Activated T-helper 1 cell treated with Interleukin-2 at 50 U/mL for 16 hours (primary cell): ENCODE measurements at places on chromosomes 5 and 9.

DNA sequence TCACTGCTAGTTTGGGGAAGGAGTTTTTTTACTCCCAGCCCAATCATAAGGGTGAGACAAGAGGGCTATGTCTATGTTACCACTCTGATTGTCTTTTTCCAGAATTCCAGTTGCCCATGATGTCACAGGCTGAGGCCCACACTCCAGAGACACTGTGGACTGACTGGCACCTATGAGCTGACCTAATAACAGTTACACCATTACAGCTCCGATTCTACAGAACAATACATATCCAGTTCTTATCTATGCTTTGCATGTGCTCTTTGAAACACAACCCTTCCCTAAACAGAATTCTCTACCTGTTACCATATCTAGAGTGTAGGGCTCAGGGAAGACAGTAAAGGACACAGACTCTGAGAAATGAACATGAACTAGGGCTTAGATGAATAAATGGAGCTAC lies 45.7 kb upstream of the ALDOB start:
- no peak for DNase-seq

GRCh38 chr5:17150531-17150930 lies 66.9 kb upstream of the BASP1 start:
- no peak for DNase-seq

GRCh38 chr9:37905776-37906175 lies 1.8 kb upstream of the SLC25A51 start:
- DNase-seq: no peak

- DNase-seq: no peak
Observed at GRCh38 chr9:4386819-4387218, 87.0 kb upstream of the GLIS3 start.

DNA sequence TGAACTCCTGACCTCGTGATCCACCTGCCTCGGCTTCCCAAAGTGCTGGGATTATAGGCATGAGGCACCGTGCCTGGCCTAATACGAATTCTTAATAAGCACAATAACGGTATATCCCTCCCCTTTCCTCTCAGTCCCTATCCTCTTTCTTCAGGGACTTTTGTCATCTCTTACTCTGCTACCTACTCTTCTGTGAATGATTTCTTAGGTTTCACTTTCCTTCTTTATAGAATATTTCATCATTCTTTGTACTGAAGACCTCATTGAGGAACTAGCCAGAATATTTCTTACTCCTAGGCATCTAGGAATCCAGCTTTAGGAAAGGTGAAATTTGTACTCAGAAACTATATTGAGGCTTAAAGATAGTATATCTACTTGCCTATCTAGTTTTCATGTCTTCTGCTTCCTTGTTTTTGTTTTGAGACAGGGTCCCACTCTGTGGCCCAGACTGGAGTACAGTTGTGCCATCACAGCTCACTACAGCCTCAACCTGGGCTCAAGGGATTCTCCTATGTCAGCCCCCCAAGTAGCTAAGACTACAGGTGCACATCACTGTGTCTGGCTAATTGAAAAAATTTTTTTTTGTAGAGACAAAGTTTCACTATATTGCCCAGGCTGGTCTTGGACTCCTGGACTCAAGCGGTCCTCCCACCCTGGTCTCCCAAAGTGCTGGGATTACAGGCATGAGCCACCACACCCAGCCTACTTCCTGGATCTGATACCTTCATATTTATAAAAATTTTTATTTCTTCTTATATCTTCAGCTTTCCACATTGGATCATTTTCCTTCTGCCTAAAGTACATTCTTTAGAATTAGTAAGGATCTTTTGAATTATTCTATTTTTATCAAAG lies 69.7 kb downstream of the GPBP1 start:
- DNase-seq: no peak

GRCh38 chr5:21085791-21086190 lies 1097.8 kb upstream of the CDH18 start:
- no peak for DNase-seq

DNA sequence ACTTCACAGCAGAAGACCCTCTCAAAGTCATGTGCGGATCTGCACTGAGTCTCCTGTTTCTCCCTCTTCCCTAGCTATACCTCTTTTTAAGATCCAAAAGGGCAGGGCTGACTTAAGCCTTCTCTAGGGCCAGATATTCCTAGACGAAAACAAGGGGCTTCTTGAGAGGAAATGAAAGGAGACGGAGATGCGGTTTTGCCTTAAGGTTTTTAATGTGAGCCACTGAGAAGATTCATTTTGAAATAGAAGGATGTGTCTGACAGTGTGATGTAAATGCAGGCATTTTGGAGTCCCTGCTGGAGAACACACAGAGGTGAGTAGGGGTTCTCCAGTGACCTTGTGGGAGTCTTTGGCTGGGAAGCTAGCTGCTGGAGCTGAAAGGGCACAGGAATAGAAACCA lies 15.6 kb upstream of the IL12B start:
- DNase-seq: no peak

DNA sequence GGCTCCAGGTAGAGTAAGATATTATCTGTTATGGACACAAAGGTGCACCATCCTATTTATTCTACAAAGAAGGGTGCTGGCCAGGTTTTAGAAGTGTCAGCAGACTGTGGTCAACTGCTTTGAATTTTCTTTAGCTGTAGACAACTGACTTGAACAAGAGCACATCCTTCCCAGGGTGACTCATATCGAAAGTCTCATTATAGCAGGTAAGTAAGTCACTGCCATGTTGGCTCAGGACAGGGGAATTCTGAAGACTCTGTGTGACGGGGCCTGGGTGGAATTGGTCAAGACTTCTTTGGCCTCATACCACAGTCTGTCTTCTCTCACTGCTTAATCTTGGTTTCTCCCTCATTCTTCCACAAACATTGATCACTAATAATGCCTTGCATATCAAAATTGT lies 214.5 kb upstream of the CDH9 start:
- no peak for DNase-seq

GRCh38 chr5:35869685-35870277 lies 13.1 kb downstream of the IL7R start:
- DNase-seq: no peak

DNA sequence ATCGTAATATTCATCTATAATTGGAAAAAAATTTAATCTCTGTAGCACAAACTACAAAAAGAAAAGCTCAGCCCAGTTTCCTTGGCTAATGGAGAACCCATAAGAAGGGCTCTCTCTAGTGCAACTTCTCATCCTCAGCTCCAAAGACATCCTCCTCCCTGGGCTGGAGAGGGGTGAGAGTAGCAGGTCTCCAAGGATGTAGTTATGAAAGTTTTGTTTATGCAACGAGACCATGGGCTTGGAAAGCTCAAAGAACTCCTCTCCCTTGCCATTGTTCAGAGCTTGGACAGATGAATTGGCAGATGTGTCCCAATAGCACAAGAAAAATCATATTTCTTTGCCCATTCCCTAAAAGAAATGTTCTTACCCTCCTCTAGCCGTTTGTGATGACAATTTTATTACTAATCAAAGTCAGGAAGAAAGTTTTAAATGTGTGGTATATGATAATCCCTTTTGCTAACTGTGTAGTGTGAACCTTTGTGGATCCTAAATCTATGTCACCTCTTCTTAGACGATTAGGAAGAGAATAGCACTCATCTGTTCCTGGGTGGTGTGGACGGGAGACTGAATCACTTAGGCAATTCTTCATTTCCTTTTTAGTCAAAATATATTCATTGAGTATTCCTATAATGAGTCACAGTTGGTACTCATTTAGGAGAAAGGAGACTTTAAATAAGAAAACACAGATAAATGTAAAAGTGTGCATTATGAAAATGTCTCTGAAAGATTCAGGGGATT lies 52.2 kb downstream of the GARNL3 start:
- DNase-seq: no peak

DNA sequence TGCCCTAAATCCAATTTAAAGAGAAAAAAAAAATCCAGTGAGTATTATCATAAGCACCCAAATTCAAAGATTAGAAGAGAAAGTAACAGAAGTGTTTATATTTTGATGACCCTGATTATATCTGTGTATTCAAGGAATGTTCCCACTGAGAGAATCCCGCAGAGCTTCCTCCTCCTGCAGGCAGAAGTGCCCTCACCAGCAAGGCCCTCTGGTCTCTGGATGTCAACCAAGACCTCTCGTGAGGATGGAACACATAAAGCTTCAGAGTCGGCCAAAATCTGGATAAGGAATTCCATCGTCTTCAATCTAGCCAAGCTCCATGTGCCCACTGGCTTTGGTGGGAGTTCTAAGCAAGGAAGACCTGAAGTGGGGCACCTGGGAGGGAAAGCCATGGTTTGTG lies 18.1 kb downstream of the PTCH1 start:
- no peak for DNase-seq

GRCh38 chr9:84435902-84436301 lies 95.3 kb upstream of the SLC28A3 start:
- DNase-seq: no peak

DNA sequence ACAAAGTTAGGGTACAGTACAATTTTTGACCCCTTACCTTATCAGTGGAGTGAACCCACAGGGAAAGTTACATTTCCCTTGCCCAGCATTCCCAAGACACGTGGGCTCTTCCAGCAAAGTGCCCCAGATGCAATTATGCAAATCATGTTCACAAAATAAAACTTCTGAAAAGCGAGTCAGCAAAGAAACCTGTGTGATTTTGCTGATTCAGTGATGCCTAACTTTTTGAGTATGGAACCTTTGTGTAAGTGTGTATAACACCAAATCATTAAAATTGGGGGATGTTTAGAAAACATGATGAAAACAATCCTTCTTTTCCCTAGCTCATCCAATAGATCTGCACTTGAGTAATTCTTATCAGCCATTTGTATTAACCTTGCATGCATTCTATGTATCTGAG lies 52.6 kb downstream of the SH3RF2 start:
- DNase-seq: no peak

- no peak for DNase-seq
Observed at GRCh38 chr5:35618781-35619180, 1.1 kb downstream of the SPEF2 start.

- DNase-seq: no peak
Observed at GRCh38 chr5:52989781-52990527, 802 bp downstream of the ITGA2 start.

DNA sequence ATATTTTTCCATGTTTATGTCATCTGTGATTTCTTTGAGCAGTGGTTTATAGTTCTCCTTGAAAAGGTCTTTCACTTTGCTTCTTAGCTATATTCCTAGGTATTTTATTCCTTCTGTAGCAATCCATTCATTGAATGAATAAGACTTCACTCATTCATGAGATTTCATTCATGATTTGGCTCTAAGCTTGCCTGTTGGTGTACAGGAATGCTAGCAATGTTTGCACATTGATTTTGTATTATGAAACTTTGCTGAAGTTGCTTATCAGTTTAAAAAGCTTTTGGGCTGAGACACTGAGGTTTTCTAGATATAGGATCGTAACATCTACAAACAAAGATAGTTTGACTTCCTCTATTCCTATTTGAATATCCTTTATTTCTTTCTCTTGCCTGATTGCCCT lies 15.9 kb downstream of the RLN2 start:
- DNase-seq: no peak

DNA sequence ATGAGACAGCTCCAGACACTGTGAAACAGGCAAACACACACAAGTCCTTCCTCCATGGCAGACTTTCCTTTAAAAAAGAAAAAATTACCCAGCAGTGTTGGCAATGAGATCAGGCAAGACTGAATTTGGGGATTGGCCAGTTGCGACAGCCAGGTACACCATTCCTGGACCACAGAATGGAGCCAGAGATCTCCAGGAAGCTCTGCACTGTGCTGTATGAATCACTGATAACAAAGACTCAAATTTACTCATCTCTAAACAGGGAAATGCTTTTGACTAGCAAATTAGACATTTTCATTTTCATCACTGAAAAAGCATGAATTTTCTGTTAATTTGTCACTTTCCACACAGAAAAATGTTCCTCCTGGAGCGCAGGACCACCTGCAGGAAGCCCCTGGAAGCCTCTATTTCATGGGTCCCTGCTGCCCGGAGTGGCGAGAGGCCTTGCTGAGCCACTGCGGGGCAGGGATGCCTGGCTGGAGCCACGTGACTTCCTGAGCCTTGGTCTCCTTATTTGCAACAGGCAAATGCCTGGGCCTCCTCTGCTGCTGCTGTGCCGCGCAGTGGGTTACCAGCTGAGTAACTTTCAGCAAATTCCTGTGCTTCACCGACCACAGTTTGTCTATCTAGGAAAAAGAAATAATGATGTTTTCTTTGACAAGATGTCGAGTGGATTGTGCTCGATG lies 185.9 kb upstream of the ZNF618 start:
- no peak for DNase-seq

DNA sequence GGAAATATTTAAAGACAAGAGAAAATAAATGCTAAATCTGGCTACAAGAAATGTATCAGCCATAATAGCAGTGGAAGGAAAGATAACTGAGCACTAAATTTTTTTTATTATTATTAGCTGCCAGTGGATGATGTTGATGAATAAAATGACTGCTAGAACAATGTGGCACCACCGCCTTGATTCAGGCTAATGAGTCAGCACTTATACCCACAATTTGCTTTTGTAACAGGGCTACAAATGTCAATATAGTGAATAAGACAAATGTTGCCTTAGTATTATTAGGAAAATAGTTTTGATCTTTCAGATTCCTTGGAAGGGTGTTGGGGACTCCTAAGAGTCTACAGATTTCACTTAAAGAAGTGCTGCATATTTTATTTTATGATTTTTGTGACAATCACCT lies 555.2 kb upstream of the GRAMD2B start:
- no peak for DNase-seq

DNA sequence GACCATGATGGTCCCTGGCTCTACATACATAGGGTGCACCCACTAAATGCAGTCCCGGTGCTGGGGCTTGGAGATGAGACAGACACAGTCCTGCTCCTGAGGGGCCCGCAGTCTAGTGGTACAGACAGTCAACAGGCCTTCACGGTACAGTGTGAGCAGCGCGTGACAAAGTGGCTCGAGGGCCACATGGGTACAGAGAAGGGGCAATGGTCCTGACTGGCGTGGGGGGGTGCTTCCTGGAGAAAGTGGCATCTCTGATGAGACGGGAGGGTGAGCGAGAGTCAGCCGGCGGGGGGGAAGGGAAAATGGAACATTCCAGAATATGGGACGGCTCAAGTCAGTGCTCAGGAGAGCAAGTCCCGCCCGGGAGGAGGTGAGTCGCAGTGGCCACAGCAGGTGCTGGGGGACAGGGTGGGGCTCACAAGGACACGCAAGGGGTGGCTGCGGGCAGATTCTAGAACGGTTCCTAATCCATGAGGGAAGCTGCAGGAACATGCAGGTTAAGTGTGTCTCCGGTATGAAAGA lies 38.0 kb downstream of the WHRN start:
- DNase-seq: no peak

DNA sequence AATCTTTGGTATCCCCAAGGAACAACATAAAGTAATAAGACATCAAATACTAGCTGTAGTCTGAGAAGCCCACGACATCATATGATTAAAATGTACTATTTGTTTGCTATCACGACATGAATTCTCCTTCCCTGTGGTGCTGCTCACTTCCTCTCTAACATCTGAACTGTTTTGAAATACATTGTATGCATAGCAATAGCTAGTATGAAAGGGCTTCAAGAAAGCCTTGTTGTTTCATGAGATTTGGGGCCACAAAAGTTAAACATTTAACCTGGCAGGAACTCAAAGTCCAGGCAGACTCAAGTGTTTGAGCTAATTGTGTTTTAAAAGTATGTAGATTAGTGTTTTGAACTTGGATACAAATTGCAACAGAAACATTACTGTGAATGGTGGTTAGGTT lies 237.4 kb upstream of the PTGER4 start:
- DNase-seq: no peak
